ENCODE measurements at places on chromosomes 7 and 10. TPM values are rescaled to one million over a fixed set of nuclear protein-coding genes. Genes with fewer than 3 reads are reported as not detected.

Gene SPDYE17
- not detected for total RNA-seq

Gene BAMBI
- total RNA-seq: 19.4 TPM

- H3K4me1 ChIP-seq: no peaks in the 10 kb centered on the region
- H3K4me3 ChIP-seq: 0 out of 2 replicates have a peak overlapping the region, but pooled peaks have one; percentile 9
- DNase-seq: no peak
- H3K36me3 ChIP-seq: no peaks in the 10 kb centered on the region
- no peaks in the 10 kb centered on the region for H3K27me3 ChIP-seq
- no peak overlapping the region for H3K27ac ChIP-seq
Measured at GRCh38 chr10:22849077-22849805, 78.6 kb upstream of the ARMC3 start.

GRCh38 chr7:157487046-157487770, 150.4 kb downstream of the DNAJB6 start:
- no peak overlapping the region for H3K27ac ChIP-seq
- H3K4me3 ChIP-seq: no peak overlapping the region
- H3K4me1 ChIP-seq: no peaks in the 10 kb centered on the region

Gene MACC1
- total RNA-seq: under 0.01 TPM

DNA sequence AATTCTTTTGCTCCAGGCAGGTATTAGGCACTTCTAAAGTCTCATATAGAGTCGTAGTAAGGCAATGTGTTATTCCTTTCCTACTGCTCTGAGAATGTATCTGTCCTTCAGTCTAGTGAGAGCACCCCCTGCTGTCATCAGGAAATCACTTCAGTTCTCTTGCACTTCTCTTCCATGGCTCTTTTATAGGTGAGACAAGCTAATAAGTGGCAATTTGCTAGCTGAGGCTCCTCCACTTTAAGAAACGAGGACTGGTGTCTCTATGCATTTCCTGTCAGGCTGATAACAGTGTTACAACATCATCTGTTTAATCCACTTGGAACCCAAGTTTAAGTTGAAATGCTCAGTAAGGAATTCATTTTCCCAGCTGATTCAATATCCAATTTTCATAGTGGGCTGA, 350.6 kb downstream of the TFEC start:
- H3K36me3 ChIP-seq: no peaks in the 10 kb centered on the region
- H3K27me3 ChIP-seq: no peaks in the 10 kb centered on the region
- H3K4me1 ChIP-seq: no peaks in the 10 kb centered on the region
- DNase-seq: peak; percentile 59
- H3K4me3 ChIP-seq: no peak overlapping the region

DNA sequence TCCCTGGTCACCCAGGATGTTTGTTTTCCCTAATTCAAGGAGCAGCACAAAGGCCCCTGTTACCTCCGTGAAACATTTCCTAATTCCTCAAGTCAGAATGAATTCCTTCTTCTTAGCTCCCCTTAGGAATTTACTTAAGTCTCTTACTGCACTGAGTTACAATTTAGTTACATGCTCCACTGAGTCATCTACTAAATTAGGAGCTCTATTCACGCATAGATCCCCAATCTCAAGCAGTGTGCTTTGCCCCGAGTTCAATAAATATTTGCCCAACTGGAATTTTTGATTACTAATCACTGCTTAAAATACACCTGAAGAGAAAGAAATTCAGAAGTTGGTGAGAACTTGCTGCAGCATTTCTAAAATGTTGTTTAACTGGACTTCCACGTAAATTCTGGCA, 329.4 kb upstream of the MYO3A start:
- H3K36me3 ChIP-seq: no peaks in the 10 kb centered on the region
- H3K27ac ChIP-seq: no peak overlapping the region
- H3K4me1 ChIP-seq: no peaks in the 10 kb centered on the region
- no peak overlapping the region for H3K4me3 ChIP-seq

- peak; percentile 95 for DNase-seq
- H3K36me3 ChIP-seq: peaks cover 31% of the 10 kb centered on the region
- no peaks in the 10 kb centered on the region for H3K27me3 ChIP-seq
Measured at GRCh38 chr7:4725014-4725849, 43.1 kb downstream of the FOXK1 start.

Gene MEOX2
- under 0.01 TPM for total RNA-seq

- peak overlapping the region; percentile 21 for H3K27ac ChIP-seq
- H3K27me3 ChIP-seq: no peaks in the 10 kb centered on the region
Measured at GRCh38 chr7:38169847-38170246, 8.2 kb upstream of the STARD3NL start.

DNA sequence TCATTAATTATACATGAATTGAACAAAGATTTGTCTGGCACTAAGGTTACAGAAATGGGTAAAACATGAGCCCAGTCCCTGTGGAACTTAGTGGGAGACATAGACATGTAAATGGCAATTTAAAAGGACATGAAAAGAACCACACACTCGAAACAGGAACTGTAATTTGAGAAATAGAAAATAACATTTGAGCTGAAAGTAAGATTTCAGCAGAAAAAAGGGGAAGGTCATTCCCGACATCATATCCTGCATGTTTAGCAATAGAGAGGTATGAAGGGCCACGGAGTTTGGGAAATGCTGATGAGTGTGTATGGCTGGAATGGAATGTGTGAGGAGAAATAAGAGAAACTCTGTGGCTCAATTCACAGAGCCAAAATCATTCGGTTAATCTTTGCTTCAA, 175.4 kb upstream of the AHR start:
- peak; percentile 94 for DNase-seq
- H3K4me1 ChIP-seq: no peaks in the 10 kb centered on the region
- H3K27ac ChIP-seq: peak overlapping the region; percentile 57
- no peaks in the 10 kb centered on the region for H3K36me3 ChIP-seq

DNA sequence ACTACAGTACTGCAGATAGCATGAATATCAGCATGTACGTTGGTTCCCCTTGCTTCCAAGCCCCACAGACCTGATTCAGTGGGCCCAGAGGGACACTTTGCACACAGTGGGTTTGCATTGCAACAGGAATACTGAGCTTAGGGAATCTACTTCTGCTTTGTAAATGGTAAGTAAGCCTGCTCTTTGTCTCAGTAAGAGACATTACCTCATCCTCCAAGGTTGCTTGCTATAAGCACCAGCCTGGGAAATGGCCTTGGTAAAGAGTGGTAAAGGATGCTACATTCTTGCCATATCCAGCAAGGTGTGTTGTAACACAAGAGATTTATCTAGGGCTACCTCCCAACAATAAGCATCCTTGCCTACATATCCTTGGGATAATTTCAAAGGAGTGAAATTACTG, 730.5 kb downstream of the INHBA start:
- H3K27me3 ChIP-seq: peaks cover 2% of the 10 kb centered on the region
- no peak for DNase-seq
- H3K36me3 ChIP-seq: no peaks in the 10 kb centered on the region
- H3K4me1 ChIP-seq: no peaks in the 10 kb centered on the region
- no peak overlapping the region for H3K4me3 ChIP-seq

DNA sequence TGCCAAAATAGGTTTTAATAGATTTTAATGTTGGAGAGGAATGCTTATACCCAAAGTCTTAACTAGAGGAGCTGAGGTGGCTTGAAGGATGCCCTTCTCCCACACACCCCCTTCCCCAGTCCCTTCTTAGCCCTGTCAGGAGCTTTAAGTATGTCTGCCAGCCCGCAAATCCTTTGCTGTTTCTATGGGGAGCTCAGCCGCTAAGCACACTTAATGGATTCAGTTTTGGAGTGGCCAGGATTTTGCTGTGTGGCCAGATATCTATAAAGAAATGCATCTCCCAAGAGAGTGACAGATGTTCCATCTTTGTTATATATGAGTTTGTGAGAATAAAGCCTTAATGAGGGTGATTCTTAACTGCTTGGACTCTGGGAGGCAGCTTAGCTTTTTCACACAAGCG, 152.9 kb upstream of the ZNF32 start:
- no peak overlapping the region for H3K4me3 ChIP-seq
- DNase-seq: no peak
- H3K27ac ChIP-seq: no peak overlapping the region

DNA sequence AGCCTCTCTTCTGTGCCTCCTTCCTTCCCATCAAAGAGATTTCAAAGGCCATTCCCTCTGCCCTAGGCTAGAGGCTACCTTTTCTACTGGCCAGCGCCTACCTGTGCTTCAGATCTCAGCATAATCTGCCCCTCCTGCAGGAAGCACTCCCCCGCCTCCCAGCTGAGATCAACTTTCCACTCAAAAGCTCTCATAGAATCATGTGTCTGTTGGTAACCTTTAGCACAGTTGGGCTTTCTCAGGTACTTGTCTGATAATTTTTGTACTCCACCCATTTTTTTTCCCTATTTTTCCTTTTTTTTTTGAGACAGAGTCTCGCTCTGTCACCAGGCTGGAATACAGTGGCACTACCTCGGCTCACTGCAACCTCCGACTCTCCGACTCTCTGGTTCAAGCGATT, 231.0 kb upstream of the PRSS58 start:
- no peak for DNase-seq
- peaks cover 3% of the 10 kb centered on the region for H3K27me3 ChIP-seq
- H3K4me3 ChIP-seq: no peak overlapping the region

Gene FGL2
- total RNA-seq: 1.3 TPM

DNA sequence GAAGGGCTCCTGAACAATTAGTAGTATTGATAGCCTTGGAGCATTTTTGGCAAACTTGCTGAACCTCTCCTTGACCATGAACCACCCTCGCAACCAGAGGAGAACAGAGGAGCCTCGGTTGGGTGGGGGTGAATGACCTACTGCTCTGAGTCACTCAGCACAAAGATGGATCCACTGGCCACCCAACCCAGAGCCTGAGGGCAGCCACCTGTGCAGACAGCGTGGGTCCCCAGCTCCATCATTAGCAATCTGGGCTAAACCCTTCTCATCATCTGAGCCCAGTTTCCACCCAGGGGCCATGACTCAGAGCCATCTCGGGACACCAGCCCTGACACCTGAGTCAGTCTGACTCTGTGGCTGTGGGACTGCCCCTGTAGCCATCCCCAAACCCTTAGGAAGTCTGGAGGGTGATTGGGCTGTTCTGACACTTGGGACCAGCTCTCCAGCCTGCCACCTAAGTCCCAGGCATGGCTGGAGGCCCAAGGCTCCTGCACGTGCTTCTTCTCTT, 171.8 kb upstream of the GPR26 start:
- DNase-seq: no peak
- no peaks in the 10 kb centered on the region for H3K27me3 ChIP-seq
- H3K36me3 ChIP-seq: no peaks in the 10 kb centered on the region

GRCh38 chr10:43845121-43845520, 196.4 kb upstream of the ZNF32 start:
- H3K4me1 ChIP-seq: peaks cover 25% of the 10 kb centered on the region
- H3K4me3 ChIP-seq: no peak overlapping the region
- no peaks in the 10 kb centered on the region for H3K36me3 ChIP-seq
- H3K27me3 ChIP-seq: no peaks in the 10 kb centered on the region
- DNase-seq: no peak

GRCh38 chr7:4145576-4145975, 536.5 kb upstream of the FOXK1 start:
- no peak overlapping the region for H3K27ac ChIP-seq
- no peak for DNase-seq
- H3K4me1 ChIP-seq: no peaks in the 10 kb centered on the region
- no peak overlapping the region for H3K4me3 ChIP-seq

DNA sequence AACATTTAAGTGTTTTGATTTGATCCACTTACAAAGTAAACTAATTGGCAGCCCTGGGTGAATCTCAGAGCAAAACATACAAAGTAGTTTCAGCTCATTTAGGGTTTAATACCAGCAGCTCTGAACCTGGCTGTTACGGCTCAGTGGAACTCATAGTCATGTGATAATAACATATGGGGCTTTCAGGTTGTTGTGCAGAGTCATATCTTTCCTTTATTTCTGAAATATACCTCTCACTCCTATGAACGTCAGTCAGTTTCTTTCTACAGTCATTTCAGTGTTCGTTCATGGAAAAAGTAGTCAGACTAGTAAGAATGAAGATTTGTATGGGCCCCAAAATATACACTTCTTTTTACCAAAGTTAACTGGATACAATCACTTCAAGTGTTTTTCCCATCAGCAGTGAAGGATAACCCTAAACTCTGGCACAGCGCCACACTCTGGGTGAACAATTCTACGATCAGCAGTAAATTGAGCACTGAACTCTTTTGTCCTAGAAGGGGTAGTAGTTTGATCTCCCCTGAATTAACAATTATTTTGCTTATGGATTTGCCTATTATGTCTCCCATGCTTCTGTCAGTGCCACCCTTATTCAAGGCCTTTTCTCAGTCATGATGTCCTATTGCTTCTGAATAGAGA, 218.6 kb downstream of the THSD7A start:
- H3K27me3 ChIP-seq: no peaks in the 10 kb centered on the region
- no peak overlapping the region for H3K4me3 ChIP-seq
- DNase-seq: no peak
- H3K36me3 ChIP-seq: no peaks in the 10 kb centered on the region
- H3K27ac ChIP-seq: no peak overlapping the region

Gene ARL3
- 11.7 TPM for total RNA-seq

Gene HABP2
- total RNA-seq: not detected

GRCh38 chr7:27933671-27934565, 194.0 kb downstream of the TAX1BP1 start:
- H3K27me3 ChIP-seq: no peaks in the 10 kb centered on the region
- H3K4me3 ChIP-seq: no peak overlapping the region
- H3K4me1 ChIP-seq: peaks cover 7% of the 10 kb centered on the region
- no peak for DNase-seq

Measured in IMR-90 (cell line).